Stimulated activated CD8-positive, alpha-beta memory T cell treated with anti-CD3 and anti-CD28 coated beads, Interleukin-4, amount 100 ng/mL, for 1 hour (primary cell): ENCODE measurements at places on chromosomes 2 and 18.

DNA sequence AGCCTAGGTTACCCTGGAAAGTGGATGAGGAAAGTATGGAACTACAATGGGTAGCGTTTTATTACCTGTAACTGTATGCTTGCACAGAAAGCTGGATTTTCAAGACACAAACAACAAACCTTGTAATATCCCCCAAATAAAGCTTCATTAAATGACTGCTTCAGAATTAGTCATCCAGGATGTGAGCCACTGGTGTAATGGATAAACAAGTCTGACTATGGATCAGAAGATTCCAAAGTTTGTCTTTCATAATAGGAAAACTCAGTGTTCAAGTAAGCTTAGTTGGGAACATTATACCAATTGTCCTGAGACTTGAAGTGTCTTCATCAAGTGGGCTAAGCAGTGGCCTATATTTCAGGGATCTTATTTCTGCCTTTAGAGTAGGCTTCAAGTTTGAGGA lies 518.8 kb downstream of the LRP1B start:
- DNase-seq: no peak

GRCh38 chr18:69208545-69208944 lies 192.1 kb upstream of the DOK6 start:
- DNase-seq: no peak

DNA sequence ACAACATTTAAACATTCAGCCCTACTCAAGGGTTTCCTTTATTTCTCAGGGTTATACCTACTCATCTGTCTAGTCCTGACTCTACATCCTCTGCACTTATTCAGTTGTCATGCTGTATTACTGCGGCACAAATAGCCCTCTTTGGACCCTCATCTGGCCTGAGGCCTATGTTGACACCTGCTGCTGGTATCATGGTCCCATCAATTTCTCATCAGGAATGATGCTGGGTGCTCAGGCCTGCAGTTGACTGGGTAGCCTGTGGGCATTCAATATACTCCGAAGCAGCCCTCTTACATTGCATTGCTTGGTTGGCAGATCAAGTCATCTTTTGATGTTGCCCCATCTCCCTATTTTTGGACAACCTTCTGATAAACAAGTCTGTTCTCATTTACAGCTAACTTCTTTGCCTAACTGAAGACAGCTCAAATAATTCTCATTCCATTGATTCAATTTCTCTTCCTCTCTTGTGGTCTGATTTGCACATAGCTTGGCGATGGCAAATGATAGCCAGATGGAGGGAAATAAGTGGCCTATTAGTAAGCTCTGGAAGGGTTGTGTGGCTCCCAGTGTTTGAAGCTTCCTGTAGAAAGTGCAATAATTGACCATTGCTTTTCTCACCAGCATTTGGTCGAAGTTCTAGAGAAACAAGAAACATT lies 19.1 kb upstream of the MC4R start:
- no peak for DNase-seq

DNA sequence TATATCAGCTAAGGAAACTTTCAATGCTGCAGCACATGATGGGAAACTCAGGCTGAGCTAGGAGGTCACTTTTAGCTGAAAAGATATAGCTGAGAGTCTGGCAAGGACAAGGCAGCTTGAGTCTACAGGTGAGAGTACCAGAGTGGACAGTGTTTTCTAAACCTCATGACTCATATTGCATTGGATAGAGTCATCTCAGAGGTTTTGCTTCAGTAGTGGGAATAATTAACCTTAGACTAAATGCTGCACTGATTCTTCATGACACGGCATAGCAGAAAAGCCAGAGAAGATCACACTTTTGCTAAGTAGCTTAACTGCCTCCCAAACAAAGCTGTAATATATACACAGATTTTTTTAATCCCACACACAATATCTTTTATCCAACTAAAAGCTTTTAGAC lies 865.0 kb upstream of the CDH2 start:
- no peak for DNase-seq

DNA sequence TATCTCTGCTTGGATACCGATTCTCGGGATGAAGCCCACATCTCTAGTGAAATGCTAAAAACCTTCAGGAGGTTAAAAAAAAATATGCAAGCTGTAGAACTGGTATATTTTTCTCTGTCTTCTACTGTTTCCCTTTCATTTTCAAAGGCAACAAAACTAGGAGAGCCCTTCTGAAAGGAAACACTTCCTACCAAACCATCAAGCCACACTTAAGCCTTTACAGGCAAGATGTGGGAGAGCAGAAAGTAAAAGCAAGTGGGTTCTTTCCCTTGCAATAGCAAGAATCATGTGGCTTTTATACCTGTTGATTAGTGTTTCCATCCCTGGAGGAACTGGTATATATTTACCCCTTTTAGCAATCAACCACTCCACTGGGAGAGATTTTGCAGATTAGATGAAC lies 147.9 kb upstream of the ACAA2 start:
- DNase-seq: no peak

DNA sequence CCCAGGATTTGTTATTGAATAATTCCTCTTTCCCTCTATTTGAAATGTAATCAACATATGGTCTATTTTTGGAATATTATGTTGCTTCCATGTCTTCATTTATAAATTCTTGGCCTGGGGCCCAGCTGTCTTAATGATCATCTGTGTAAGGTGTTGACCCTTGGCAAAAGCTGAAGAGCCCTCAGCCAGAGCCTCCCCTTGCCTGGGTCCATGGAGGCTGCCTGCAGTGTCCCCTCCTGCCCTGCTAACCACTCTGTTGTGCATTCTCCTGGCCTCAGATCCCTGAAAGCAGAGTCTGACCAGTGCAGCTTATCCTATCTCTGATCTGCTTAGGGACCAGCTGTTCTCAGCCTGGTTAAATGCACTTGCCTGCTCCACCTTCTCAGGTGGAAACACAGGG lies 226.1 kb upstream of the APCDD1 start:
- DNase-seq: no peak

- DNase-seq: no peak
Measured at GRCh38 chr2:209636076-209636475, 135.6 kb upstream of the UNC80 start.

GRCh38 chr2:15195813-15196212 lies 365.3 kb downstream of the NBAS start:
- no peak for DNase-seq

- DNase-seq: no peak
Measured at GRCh38 chr2:206585335-206585734, 57.0 kb upstream of the FAM237A start.

DNA sequence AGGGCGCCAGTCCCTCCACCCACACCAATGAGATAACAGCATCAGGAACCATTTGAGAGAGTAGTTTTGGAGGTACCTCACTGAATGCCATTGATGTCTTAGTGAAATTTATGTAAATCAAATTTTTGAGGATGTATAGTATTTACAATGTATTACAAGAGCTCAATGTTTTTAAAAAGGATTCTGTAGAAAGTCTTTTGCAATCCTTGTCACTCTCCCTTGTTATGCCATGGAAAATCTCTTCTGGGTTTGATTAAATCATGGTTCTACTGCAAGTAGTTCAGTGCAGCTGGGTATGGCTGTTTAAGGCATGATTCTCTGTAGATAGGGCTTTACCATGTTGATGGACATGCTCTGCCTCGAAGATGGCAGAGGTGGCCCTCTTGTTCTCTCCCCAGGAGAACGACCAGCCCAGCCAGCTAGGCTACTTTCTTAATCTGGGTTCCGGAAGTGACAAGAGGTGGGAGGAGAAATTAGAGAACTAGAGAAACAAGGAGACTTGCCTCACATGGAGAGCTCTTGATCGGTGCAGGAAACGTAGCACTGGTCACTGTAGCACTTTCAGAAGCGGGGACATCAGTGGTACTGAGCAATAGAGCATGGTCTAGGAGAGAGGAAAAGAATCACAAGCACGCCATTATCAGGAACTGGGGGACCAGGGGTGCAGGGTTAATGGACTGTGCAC lies 202.7 kb downstream of the CLIP4 start:
- DNase-seq: no peak

DNA sequence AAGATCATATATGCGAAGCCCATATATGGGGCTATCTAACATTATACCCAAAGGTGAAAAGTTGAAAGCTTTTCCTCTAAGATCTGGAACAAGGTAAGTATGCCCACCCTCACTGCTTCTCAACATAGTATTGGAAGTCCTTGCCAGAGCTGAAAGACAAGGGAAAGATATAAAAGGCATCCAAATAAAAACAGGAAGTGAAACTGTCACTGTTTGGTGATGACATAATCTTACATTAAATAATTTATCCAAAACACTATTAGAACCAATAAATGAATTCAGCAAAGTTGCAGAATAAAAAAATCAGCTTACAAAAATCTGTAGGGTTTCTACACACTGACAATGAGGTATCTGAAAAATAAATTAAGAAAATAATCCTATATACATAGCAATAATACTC lies 205.8 kb downstream of the INSIG2 start:
- no peak for DNase-seq

DNA sequence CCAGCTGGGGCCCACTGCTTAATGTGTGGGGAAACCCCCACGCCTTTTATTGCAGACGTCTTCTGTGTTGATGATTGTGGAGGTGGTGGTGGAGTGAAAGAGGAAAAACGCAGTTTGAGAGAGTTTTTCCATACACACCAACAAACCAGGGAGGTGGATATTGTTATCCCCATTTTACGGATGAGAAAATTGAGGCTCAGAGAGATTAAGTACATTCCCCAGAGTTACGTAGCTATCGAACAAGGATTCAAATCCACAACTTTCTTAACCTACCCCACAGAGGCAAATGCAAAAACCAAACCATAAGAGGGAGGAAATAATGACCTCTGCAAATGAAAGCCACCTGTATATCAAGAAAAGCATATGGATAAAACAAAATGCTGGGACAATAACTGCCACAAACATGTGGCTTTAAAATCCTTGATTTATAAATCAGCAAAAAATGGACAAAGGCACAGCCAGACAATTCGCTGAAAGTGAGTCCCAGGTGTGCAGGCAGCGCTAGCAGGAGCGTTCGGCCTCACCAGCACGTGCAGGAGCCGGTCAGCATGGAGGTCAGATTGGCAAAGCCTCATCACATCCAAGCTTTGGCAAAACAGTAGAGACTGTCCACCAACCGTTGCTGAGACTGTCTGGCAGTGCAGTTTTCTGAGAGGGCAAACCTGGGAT lies 12.6 kb upstream of the RAB17 start:
- DNase-seq: no peak

DNA sequence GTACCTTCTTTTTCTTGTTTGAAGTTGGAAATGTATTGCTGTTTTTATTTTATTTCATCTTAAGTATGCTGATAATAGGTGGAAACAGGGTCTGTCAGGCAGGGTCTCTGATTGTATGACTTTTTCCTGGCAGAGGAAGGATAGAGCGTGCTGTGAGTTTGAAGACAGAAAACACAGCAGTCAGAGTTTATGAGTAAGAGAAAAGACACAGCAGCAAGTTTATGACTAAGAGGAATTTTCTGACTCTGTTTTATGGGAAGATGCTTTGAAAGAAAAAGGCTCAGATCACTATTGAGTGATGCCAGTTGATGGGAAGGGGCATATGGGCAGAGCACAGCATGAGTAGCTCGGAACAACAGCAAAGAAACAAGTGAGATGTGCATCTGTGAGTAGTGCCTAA lies 379.1 kb downstream of the MEIS1 start:
- no peak for DNase-seq

GRCh38 chr18:67665266-67665665 lies 148.7 kb upstream of the DSEL start:
- no peak for DNase-seq

DNA sequence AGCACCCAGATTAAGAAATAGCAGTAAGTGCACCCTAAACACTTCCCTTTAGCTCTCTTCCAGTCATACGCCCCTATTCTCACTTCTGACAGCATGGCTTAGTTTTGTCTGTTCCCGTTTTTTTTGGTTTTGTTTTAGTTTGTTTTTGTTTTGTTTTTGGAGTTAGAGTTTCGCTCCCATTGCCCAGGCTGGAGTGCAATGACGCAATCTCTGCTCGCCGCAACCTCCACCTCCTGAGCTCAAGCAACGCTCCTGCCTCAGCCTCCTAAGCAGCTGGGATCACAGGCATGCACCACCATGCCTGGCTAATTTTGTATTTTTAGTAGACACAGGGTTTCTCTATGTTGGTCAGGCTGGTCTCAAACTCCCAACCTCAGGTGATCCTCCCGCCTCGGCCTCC lies 2067.7 kb downstream of the SUCLG1 start:
- no peak for DNase-seq

GRCh38 chr18:13877157-13877556 lies 38.2 kb downstream of the MC2R start:
- DNase-seq: no peak

DNA sequence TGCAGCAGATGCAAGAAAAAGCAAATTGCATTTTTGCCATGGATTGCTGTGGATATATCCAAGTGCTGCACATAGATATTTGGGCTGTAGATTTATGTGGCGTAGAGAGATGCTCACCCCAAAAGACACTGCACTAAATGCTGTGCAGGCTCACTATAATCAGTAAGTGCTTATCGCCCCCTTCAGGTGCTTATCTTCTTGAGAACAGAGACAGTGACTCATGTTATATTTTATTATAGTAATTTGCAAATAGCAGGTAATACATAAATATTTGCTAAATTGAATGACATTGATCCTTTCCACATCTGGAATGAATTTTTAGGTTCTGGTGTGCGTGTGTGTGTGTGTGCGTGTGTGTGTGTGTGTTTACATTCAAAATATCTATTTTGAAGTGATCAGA lies 36.8 kb upstream of the PLEKHM3 start:
- DNase-seq: no peak

- DNase-seq: no peak
Measured at GRCh38 chr2:22397847-22398246, 987.1 kb upstream of the KLHL29 start.

GRCh38 chr2:221458578-221458977 lies 113.5 kb downstream of the EPHA4 start:
- no peak for DNase-seq

DNA sequence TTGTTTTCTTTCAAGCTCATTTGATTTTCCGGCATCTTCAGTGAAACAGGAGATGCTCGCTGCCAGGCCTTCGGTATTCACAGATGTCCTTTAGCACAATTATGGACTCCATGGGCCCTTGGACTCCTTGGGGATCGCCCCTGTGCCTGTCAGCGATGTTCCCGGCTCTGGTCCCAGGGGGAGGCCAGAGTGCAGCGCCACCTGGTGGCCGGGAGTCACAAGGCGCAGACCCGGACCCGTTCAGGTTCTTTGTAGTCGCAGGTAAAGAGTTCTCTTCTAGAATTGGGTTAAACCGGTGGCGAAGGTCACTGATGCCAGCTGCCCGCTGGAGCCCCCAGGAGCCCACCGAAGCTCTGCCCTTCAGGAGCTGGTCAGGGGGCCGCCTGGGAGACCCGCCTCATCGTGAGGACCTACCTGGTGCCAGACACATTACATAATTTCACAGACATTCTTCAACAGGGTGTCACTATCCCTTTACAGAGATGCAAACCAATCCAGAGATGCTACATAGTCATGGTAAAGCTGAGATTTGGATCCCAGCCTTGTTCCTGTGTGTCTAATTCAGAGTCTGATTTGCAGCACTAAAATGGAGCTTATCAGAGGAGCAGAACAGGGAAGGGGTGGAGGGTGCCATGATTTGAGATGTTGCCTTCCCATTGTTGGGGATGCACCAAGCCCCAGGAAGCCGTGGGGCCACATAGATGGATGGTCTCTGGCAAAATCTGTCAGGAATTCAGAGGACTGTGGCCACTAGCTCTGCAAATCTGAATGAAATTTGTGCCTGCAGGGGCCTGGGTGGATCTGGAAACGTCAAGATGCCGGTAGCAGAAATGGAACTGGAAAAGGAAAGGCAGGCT lies 6.0 kb upstream of the INPP5D start:
- peak; percentile 56 for DNase-seq
